ENCODE measurements at places on chromosomes 3 and 15.

DNA sequence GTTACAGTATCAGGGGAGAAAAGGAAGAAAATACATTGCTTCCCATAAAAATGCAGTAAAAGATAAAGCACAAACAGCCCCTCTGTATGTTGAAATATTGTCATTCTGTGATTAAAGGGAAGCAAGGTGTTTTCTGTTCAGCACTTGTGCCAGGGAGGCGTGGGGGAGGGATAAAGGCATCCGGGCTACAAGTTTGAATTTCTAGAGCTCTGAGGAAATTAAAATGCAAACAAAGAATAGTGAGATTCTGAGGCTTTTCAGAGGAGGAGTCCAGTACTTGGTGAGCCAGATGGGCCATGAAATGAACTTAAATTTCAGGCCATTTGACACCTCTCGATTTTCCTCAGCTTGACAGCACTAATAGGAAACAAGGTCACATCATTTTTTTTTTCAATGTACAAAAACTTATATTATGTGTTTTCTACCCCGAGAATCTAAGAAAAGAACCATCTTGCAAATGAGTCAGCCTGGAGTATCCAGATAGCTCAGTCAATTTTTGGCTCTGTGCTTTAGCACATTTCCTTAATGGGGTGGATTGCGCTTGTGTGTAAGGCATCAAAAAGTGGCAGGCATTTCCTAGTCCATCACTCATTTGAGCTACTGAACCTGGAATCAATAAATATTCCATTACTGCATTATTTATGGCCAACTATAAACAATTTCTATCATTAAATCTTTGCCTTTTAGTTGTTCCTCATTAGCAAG, 640.8 kb upstream of the TBL1XR1 start:
- no peak for DNase-seq

DNA sequence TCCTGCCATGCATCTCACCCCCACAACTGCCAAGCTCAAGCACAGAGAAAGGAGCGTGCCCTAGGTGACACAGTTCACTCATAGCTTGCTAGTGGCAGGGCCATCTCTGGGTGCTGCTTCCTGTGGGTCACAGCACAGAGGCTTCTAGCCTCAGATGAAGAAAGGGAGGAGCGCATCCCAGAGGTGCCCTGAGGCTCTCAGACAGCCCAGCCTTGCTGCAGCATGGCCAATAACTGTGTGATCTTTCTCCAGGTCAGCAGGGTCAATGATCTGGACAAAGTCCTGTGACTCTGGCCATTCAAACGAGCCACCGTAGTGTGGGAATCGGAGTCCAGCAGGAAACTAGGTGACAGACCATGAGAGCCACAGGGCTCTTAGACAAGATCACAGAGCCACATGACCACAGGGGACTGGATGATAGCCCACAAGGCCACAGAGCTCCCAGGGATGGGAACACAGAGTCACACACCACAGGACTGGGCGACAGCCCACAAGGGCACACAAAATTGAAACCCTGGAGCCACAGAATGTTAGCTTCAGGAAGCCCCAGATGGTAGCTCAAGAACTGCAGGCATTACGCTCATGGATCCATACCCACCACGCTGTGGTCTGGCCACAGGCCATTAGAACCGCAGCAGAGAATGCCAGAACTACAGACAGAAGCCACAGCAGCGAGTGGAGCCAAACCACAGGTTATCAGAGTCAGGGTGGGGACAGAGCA, 25.9 kb upstream of the GRIP2 start:
- DNase-seq, result no peak

GRCh38 chr15:88913017-88913849, at the start of gene MFGE8:
TSS of gene MFGE8 (minus strand) at chr15:88913379. CDS start at chr15:88913319, 60 bp downstream.
- DNase-seq, result peak; percentile 72

DNA sequence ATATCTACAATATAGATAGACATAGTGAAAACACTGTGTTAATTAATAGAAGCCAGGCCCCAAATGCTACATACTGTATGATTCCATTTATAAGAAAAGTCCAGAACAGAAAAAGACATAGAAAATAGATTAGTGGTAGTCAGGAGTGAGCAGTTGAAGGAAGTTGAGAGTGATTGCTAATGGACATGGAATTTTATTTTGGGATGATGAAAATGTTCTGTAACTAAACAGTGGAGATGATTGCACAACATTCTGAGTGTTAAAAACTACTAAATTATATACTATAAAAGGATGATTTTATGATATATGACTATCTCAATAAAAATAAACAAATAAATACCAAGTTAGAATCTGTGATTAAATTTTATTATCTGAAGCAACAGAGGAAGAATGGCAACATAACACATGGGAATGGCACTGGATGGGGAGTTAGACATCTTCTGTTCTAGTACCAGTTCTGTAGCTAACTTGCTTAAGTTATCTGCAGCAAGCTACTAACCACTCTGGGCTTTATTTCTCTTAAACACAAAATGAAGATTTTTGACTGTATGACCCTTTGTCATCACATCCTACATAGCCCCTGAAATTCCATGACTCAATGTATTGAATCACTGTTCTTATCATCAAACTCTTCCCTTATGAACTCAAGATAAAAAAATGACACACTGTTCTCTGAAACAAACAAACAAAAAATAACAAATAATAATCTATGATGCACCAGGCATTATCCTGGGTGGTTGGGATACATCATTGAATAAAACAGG, 612.7 kb downstream of the TBL1XR1 start:
- no peak for DNase-seq

GRCh38 chr15:71237456-71238188, 122.4 kb downstream of the THSD4 start:
- no peak for DNase-seq

- DNase-seq, result no peak
Measured at GRCh38 chr3:148229107-148229506, 468.6 kb upstream of the AGTR1 start.

- no peak for DNase-seq
Measured at GRCh38 chr3:15476378-15476777, 45.1 kb downstream of the COLQ start.

- peak; percentile 29 for DNase-seq
Measured at GRCh38 chr3:187741403-187742350, 3.6 kb downstream of the BCL6 start.

DNA sequence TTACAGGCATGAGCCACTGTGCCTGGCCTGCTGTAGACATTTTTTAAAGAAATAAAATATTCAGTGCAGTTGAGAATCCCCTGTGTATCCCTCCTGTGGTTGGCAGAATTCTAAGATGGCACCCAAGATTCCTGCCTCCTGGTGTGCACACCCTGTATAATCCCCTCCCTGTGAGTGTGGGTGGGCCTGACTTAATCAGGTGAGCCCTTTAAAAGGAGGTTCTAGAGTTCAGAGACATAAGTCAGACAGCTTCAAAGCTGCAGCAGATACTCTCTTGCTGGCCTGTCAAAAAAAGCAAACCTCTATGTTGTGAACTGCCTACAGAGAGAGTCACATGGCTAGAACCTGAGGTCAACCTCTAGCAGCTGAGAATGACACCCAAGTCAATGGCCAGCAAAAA, 7.0 kb upstream of the VIPR1 start:
- DNase-seq, result no peak

GRCh38 chr15:78193731-78194567, 40.4 kb downstream of the ACSBG1 start:
- no peak for DNase-seq

DNA sequence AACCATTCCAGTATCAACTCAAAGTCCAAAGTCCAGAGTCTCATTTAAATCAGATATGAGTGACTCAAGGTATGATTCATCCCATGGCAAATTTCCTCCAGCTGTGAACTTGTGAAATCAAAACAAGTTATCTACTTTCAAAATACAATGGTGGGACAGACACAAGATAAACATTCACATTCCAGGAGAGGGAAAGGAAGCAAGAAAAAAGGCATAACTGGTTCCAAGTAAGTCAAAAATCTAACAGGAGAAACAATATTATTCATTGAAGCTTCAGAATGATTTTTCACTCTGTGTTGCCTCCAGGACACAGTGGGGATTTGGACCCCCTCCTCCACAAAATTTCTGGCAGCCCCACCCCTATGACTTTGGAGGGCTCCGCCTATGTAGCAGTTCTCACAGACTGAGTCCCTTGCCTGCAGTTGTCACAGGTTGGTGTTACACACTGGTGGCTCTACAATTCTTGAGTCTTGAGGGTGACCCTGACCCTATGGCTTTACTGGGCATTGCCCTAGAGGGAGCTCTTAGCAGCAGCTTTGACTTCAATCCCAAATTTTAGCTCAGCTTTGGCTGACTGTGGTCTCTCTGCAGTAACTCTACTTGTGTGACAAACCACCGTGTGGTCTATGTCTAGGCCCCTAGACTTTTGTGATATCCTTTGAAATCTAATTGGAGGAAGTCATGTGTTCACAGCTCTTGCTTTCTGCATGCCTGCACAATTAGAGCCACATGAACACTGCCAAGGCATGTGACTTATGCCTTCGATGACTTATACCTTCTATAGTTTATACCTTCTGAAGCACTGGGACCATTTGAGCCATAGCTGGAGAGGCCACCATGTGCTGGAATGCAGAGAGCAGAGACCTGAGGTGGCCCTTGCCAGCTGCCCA, 644.2 kb downstream of the GRM7 start:
- DNase-seq, result no peak

DNA sequence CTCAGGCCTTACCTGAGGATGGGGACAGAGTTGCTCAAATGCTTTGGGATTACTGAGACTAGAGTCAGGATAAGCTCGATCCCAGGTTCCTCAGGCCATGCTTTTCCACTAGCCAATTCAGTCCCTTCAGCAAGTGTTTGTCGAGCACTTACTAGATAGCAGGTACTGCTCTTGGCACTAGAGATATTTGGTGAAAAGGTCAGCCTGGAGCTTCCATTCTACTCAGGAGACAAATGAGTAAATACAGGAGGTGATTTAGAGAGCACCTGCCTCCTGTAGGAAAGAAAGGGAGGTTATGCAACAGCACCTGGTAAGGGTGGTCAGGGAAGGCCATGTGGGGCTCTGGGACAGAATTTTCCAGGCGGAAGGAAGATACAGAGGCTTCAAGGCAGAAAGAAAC, 99.9 kb downstream of the CACNA1D start:
- DNase-seq, result no peak

- DNase-seq, result no peak
Measured at GRCh38 chr3:55476515-55476914, 10.6 kb downstream of the WNT5A start.

GRCh38 chr3:168197162-168197561, 101.4 kb upstream of the GOLIM4 start:
- no peak for DNase-seq

- no peak for DNase-seq
Measured at GRCh38 chr15:85598219-85598618, 196.5 kb downstream of the KLHL25 start.

GRCh38 chr3:106376016-106376570, 507.3 kb upstream of the CBLB start:
- DNase-seq, result no peak

DNA sequence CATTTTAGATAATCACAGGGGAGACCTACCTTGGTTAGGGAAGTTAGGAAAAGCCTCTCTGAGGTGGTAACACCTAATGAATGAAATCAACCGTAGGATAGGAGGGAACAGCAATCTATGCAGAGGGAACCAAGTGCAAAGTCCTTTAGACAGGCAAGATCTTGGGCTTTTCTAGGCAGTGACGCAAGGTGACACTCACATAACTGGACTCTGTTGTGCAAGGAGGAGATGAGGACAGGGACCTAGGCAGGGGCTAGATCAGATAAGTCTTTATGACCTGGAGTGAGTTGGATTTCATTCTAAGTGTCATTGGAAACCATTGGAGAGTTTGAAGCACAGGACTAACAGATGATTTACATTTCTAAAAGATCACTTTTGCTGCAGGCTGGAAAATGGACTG, 4.6 kb upstream of the LMOD3 start:
- DNase-seq, result no peak

DNA sequence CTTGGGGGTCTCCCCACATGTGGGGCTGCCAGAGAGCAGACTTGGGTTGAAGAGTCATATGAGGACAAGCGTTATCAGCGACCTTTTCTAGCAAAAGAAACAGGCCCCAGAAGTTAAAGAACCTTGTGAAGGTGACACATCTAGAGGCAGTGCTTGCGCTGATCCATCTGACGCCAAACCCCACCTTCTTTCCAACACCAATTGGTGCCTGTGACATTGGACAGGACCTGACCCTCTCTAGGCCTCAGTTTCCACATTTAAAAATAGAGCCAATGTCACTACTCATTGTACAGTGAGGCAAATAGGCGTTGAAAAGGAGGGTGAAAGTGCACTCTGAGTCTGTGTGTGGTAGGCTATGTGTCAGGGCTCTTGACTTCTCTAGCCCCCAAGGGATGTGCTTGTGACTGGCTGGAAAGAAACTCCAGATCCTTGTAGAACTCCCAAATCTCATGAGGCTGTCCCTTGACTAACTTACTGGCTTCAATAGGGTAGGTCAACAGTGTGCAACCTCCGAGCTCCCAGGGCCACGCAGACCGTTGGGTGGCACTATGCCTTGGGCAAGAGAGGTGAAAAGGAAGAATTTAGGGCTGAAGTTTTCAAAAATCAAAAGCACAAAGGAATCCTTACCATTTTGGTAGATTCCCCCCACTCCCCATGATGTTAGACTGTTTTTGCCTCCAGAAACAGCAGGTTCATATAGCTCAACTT, 666 bp upstream of the FAM219B start:
- DNase-seq, result no peak

DNA sequence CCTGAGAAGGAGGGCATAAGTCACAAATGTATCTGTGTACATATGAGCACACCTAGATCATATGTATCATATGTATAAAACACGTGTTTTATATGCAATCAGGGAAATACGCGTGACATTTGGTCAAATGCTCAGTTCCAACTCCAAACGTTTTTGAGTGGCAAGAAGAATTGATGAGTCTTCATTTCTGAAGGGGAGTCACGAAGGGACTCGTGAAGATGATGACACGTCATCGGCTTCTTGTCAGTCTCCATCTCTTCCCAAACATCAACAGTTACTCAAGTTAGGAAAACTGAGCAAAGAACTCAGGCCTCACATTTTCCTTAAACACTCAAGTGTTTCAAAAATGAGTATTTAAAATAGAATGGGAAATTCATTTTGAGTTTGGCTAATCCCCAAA, 79.4 kb downstream of the B3GNT5 start:
- DNase-seq, result no peak

- no peak for DNase-seq
Measured at GRCh38 chr3:125684199-125684598, 88.9 kb upstream of the OSBPL11 start.

GRCh38 chr3:58143417-58144055, 67.2 kb downstream of the DNASE1L3 start:
- no peak for DNase-seq

- no peak for DNase-seq
Measured at GRCh38 chr3:194880940-194881925, 195.6 kb downstream of the FAM43A start.

- DNase-seq, result no peak
Measured at GRCh38 chr15:87826119-87826747, 430.3 kb downstream of the NTRK3 start.

- DNase-seq, result no peak
Measured at GRCh38 chr3:40581166-40581565, 56.4 kb downstream of the ZNF621 start.

- no peak for DNase-seq
Measured at GRCh38 chr15:91227117-91227516, 127.1 kb downstream of the SV2B start.

DNA sequence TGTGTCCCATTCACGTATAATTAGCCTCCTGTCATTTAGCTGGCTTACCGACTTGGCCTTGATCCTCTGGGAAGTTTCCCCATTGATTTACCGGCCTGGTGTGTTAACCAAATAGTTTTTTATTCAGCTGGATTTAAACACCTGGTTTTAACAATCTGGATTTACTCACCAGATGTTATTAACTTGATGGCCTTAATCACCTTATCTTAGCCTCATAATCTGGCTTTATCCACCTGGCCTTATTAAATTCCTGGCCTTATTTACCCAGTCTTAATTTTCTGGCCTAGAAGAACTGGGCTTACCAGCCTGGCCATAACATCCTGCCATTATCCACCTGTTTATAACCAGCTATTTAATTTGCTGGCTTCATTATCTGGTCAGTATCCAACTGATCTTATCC, 89.9 kb downstream of the IL12A start:
- DNase-seq, result no peak

All from NCI-H526 treated with DMSO at 0.1 percent for 48 hours (cell line).